Stimulated activated CD8-positive, alpha-beta memory T cell treated with anti-CD3 and anti-CD28 coated beads, Interleukin-12 subunit alpha, Interleukin-12 subunit beta, amount 100 ng/mL, for 1 hour (primary cell): ENCODE measurements at places on chromosomes 5 and 9.

GRCh38 chr5:113434889-113435288 is at the start of gene TSSK1B:
TSS of gene TSSK1B (minus strand) at chr5:113434989. CDS start at chr5:113434839, 150 bp downstream.
- DNase-seq = no peak

DNA sequence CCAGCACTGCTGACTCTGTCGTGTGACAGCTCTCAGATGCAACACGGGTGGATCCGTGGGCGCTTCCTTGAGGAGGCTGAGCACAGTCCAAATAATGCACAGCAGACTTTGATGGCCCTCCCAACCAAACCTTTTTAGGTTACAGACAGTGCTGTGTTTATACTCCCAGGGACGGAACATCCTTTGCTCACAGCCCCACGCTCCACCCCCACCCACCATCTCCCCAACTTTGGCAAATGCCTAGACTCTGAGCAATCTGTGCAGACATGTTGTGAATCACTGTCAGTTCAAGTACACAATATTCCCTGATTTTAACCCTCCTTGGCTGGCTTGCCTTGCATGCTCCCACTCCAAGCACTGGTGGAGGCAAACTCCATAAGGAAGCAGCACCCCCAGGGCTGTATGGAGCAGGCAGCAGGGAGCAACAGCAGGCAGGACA is 324.6 kb downstream of the MLLT3 start:
- no peak for DNase-seq

DNA sequence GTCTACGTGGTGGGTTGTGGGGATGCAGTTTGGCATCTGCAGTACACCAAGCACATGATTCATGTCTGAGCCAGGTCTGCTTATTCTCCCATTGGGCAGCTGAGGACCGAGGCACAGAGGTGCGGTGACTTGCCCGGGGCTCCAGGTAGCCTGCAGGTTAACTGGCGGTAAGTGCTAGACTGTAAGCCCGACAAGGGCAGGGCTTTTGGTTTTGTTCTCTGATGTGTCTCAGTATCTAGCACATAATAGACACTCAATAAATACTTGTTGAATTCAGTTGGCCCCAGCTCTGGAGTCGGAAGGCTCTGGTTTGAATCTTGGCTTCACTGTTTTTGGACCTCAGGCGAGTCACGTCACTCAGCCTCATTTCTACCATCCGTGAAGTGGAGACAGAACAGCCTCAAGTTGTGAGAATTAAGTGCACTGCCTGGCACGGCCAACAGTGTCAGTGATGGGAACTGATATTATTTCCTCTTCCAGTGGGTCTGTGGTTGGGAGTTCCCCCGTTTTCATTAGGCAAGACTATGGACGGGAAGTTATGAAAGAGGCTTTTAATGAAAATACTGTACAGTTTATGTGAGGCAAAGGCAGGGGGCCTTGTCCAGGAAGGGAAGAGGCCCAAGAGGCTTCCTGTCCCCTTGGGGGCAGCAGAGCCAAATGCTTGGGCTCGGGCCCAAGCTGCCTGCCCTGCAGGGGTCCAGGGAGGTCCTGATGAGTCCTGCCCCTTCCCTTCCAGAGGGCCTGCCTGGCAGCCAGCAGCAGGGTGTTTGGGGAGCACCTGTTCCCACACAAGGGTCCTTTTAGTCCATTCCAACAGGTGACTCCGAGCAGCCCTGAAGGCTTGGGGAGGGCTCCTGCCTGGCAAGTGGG is 3.3 kb downstream of the PRELID1 start:
- no peak for DNase-seq

DNA sequence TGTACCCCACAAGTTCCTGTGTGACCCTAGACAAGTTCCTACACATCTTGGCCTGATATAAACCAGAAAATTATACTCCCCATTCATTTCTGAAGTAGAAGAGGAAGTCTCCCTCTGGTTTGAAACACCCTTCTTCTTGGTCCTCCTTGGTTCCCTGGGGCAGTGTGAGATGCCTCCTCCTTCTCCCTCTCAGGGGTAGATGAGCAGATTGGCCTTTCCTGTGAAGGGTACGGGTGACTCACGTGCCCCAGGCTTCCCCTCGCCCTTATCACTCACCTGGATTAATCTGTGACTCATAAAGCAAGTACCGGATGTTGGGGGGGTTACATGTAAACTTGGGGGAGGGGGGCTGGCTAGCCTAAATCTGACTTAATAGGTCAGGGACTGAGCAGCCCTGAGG is 11.1 kb upstream of the AQP3 start:
- peak; percentile 57 for DNase-seq

- DNase-seq = no peak
Observed at GRCh38 chr5:82307451-82307850, 29.3 kb upstream of the RPS23 start.

DNA sequence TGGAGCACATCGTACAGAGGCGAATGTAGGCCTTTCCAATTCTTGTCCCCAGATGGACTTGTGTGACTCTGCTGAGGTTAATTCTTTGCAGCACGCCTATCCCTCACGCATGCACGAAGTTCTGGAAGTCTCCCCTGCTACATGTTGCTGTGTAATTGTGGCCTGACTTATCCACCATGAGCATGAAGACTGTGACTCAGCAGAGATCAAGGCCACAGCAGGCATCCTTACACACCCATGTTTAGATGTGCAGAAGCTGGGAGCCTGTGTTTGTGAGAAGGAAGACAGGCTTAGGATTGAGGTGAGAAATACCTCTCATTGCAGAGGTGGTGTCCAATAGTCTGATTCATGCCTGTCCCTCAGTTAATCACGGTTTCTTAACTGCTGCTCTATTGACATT is 135.6 kb downstream of the ICE1 start:
- DNase-seq = no peak

DNA sequence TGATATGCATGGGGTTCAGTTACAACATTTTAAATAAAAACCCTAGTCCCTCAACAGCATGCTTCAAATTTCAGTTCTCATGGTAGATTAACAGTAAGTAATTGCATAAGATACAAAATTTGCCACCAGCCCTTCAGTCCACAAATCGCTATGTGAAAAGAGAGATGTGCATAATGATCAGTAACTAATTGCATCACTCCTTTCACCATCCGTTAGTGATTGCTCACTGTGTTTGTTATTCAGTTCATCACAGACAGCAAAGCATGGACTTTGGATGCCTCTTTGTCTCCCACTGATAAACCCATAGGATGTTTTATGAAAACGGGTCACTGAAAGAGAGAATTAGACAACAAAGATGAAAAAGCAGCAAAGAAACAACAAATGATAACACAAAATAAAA is 103.2 kb downstream of the MCTP1 start:
- no peak for DNase-seq

- DNase-seq = no peak
Observed at GRCh38 chr5:6461793-6462650, 13.4 kb downstream of the UBE2QL1 start.
